ENCODE measurements at places on chromosomes 3 and 15.

DNA sequence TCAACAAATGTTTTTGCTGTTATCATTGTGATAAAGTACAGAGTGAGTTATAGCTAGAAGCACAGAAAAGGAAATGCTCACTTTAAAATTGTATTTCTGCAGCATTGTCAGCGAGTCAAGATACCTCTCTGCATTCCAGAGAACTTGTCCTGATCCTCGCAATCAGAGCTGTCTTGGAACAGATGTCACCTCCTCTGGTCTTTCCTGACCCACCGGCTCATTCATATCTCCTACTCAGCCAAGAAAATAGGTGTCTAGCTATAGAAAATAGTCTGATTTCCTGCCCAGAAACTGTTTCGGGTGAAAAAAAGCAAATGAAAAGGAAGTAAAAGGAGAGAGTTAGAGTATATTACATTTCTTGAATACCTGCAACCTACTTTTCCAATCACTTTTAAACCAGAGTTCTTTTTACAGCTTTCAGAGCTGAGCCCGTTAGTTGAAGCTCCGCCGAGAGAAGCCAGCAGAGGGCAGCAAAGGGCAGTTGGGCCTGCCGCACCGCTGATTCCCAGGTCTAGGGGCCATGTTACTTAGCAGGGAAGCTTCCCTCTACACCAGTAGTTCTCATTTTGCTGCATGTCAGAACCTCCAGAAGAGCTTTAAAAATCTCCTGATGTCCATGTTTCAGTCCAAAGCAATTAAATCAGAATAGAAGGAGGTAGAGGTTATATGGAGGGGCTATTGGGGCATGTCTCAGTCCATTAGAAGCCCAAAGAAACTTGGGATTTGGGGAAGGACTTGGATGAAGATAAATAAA is 185.7 kb upstream of the THRB start:
- peak; percentile 17 for DNase-seq

DNA sequence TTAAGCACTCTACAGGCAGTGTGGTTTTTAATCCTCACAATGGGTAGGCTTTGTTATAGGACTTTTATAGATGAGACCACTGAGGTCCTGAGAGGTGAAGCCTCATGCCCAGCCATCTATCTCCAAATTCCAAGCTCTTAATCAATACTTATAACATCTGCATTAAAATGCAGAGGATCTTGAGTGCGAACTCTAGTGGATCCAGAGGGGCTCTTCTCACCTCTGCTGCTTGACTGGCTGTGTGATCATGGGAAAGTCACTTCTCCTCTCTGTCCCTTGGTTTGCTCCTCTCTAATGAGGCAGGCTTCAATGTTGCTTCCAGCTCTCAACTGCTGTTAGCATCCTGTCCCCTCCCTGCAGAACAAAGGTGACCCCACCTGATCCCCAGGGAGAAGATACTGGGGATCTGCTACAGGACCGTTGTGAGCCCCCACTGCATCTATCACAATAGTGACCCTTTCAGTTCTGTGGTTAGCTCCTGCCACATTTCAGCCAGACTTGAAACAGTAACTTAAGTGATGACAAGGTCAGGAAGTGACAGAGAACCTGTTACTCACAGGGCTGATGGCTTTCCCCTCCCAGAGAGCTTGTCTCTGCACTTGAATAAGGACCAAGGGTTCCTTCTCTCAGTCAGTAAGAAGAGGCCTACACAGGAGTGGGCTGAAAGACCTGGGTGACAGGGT is 1.3 kb downstream of the SLC27A2 start:
- no peak for DNase-seq

GRCh38 chr3:5505163-5505562 is 317.7 kb downstream of the EDEM1 start:
- no peak for DNase-seq

DNA sequence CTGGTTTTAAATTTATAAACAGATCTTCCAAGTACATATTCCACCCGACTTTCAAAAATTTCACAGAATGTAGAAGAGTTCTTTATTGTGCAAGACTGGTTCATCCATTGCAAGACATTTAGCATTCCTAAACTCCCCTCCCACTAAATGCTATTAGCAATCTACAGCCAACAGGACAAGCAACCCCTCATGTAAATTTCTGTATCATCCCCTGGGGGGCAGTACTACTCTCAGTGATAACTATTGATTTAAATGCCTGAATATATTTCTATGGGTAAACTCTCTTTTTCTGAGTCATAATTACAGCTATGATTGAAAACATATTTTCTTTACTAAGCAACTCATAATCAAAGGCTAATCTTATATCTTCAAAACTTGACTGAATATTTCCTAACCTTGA is 10.7 kb upstream of the SLC15A2 start:
- DNase-seq, result peak; percentile 3

- peak; percentile 13 for DNase-seq
These were observed 37.7 kb upstream of the FGD5 start for GRCh38 chr3:14780927-14781507.

DNA sequence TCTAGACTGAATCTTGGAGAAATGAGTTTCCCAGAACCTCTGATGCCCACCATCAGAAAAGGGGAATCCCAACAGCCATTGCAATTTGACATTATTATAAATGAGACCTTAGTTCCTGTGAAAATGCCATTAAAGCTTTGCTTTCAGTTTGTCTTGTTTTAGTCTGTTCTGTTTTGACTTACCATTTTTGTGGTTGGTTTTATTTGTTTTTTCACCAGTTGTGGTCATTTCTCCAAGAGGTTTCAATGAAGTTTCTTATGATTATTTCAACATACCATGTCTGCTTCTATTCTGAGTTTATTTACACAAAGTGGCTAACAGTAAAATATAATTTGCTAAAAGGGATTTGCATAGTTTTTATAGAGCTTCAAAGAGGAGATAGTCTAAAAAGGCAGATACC is 175.0 kb upstream of the MCTP2 start:
- DNase-seq, result no peak

DNA sequence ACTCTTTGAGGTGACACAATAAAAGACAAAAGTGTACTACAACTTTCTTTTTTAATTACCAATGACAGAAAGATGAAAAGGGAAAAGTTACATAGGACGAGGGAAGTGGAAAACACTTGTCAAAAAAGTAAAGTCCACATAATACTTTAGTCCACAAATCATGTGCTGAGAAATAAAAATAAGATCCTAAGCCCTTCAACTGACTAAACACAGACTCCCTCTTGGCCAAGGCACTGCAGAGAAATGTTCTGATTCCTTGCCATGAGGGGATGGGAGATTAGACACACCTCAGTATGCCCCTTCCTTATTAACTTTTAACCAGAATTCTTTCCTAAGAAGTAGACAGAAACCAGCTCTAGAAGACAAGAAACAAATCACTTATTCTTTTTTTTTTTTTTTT is 59.5 kb upstream of the TGFBR2 start:
- no peak for DNase-seq

DNA sequence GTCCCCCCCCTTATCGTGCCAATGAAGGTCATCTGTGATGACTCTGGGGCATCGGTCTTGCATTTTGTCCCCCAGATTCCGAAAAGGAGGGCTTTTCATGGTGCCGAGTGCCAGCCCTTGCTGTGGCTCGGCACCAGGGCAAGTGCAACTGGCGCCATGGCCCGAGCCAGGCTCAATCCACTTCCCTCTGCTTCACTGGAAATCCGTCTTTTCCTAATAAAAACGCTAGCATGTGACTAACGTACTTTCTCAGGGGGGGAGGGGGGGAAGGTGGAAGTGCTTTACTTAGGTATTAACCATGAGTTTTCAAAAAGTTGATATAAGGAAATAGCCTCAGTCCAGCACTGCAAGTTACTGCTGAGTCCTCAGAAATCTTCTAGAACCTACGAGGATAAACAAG is 20.5 kb downstream of the TRPM1 start:
- DNase-seq, result no peak

DNA sequence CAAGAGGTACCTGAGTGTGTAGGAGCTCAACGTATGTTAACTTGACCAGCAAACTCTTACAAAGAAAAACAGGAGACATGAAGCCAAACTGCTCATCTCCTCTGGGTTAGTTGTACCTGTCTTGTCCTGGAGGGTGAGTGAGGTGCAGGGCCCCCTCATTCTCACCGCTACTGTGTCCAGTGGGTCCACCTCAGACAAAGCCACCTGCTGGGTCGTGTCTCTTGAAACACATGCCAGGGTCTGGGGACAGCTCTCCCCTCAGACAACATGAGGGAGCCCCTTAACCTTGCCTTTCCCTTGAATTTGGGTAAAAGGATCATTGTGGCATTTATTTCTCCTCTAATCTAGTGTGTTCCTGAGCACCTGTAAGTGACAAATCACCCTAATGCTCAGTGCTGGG is 185.6 kb downstream of the TLE3 start:
- DNase-seq, result no peak

GRCh38 chr15:101016581-101016980 is 97.4 kb downstream of the LRRK1 start:
- DNase-seq, result no peak

DNA sequence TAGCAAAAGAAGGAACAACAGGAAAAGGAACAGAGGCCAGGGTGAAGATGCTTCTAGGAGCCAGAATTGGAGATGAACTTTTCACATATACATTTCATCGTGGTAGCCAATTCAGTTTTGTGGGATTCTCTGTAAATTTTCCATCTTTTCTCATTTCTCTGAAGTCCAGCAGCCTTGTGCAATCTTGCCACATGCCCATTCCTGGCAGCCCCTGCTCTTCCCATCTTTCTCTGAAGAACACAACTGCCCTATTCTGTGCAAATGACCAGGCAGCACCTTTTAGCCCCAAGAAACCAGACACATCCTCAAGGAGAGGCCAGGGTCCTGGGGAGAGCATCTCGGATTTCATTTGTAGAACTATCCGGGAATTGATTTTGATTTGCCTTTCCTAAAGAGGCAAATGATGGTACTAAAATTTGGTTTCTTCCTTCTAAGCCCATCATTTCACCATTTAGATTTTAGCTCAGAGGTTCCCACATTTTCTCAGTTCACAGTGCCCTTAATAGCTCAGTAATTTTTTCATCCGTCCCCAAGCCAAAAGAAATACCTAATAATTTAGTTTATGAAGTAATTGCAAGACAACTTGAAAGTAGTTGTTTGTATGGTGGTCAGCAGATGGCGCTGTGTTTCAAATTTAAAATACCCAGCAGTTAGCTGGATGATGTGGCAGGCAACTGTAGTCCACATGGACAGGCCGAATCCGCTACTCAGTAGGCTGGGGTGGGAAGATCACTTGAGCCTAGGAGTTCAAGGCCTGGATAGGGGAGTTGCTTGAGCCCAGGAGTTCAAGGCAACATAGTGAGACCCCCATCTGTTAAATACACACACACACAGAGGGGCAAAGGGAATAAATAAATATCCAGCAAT is 61.3 kb upstream of the ACKR4 start:
- DNase-seq, result peak; percentile 54

DNA sequence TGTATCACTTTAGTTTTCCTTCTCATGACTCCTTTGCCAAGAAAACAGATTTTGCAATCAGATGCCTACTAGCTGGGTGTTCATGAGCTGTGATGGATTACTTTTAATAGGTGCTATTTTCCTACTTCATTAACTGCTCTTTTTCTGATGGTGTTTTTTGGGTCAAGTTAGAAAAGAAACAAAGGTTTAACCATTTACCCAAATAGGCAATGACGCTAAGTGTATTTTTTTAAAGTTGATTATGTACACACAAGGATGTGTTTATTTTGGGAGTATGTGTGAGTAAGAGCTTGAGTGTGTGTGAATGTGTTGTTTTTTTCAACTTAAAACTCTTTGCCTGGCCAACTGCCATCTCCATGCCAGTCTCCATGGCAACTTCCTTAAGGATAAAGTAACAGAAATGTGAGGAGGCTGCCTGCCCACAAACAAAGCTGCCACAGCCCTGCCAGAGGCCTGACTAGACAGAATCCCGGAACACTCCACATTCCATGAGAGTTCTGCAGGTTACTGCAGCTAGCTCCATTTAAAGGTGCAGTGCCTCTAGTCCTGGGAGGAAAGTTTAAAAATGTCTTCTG is 215.6 kb upstream of the RBMS3 start:
- peak; percentile 85 for DNase-seq

DNA sequence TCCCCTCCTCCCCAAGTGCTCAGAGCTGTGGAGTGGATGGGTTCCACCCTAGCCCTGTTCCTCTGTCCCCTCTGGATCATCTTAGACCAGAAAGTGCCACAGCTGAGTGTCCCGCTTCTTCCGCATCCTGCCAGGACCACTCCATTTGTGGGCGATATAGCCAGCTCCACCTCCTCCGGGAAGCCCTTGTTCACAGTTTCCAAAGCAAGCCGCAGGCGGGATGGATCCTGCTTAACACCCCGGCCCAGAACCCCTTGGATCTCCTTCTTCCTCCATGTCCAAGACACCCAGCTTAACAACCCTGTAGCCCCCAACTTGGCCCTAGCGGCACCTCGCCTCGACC is 490 bp upstream of the ALAS1 start:
- no peak for DNase-seq

- no peak for DNase-seq
These were observed 308.1 kb upstream of the RASGRP1 start for GRCh38 chr15:38872732-38873131.

- DNase-seq, result no peak
These were observed 87.8 kb downstream of the RYR3 start for GRCh38 chr15:33398555-33398954.

DNA sequence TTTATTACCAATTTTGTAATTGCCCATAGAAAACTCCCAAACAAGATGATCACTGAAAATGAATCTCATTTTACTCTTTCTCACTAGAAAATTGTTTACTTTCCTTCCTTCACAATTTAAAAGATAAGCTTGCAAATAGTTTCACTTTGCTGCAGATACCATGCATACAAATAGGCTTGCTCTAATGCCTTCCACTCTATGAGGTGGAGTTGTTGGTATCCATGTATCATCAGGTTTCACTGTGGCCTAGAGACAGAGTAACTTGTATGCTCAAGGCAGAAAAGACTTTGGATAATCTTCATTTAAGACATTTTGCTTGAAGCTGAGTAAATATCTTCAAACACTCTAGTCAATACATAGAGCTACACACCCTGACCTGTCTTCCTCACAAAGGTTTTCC is 60.8 kb downstream of the RYK start:
- DNase-seq, result no peak

DNA sequence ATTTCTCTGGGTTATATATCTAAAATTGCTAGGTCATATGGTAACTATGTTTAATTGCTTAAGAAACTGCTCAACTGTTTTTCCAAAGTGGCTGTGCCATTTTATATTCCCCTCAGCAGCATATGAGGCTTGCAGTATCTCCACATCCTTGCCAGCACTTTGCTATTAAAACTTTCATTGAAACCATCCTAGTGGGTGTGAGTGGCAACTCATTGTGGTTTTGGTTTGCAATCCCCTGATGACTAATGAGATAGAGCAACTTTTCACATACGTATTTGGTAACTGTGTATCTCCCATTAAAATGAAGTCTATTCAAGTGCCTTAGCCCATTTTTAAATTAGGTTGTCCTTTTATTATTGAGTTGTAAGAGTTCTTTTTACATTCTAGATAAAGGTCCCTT is 17.3 kb downstream of the KPNA1 start:
- DNase-seq, result peak; percentile 80

- no peak for DNase-seq
These were observed 10.5 kb upstream of the EPHA6 start for GRCh38 chr3:96803870-96804269.

- no peak for DNase-seq
These were observed 15.7 kb downstream of the UBAP1L start for GRCh38 chr15:65099336-65099735.

- DNase-seq, result no peak
These were observed 45.0 kb downstream of the ZMAT3 start for GRCh38 chr3:179026636-179027035.

Data from RCC 7860 (cell line).